ENCODE measurements at places on chromosomes 7 and 10.

DNA sequence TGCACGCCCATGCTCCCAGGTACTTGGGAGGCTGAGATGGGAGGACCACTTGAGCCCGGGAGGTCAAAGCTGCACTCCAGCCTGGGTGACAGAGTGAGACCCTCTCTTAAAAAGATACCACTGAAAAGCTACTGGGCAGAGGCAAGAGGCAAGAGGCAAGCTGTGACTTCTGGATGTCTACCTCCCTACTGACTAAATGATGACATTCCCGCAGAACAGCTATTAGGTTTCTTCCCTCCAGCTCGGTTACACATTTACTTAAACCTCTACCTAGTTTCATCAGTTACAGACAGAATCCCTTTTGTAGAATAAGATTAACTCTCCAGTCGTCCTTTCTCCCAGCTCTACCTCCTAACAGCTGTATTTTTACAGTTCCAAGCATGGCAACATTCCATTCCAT lies 21.2 kb downstream of the RHEB start:
- DNase-seq = no peak

DNA sequence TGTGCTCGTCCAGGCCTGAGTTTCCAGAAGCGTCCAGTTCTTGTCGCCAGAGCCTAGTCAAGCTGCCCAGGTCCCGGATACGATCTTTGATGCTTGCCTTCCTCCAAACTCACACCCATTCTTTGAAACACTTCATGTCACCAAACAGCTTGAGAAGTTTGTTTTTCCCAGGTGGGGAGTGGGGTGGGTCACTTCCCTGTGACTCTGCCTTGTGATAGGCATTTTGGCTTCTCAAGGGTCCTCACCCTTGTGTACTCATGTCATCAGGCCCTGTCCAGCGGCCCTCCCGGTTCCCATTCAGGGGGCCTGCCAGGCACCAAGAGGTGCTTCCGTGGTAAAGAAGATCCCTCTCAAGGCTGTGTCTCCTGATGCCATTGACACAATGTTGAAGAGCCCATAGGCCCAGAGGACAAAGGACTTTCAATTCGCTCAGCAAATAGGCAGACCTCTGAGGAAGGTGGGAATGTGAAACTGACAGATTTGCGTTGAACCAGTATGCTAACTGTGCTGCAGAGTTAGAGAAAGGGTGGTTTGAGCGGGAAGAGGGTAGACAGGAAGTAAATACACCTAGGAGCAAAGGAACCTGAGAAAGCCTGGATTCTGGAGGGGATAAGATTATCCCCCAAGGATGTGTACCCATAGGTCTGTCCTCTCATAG lies 24.7 kb upstream of the SFTPA1 start:
- DNase-seq = no peak

DNA sequence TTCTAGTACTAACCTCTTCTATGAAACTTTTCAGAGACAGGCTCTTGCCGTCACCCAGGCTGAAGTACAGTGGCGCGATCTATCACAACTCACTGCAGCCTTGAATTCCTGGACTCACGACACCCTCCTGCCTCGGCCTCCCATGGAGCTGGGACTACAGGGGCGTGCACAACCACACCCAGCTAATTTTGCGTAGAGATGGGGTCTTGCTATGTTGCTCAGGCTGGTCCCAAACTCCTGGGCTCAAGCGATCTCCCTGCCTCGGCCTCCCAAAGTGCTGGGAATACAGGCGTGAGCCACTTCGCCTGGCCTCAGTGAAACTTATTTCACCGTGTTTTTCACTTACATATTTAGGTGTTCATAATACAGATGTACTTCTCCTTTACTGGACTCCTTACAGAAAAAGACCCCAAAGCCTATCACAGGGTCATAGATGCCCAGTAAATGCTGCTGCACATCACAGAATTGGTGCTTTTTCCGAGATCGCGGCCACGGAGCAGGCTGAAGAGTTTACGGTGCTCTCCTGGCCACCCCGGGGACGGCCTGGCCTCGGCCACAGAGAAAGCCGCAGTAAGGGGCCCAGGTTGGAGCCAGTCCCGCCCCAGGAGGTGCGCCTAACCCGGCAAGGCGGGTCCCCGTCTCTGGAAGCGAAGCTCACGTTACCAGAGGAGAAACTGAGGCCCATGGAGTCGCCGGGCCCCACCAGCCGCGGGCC lies 595 bp downstream of the TBL2 start:
- no peak for DNase-seq

GRCh38 chr10:29681676-29682448 lies 47.1 kb upstream of the SVIL start:
- no peak for DNase-seq

GRCh38 chr7:16021851-16022250 lies 335.4 kb upstream of the MEOX2 start:
- DNase-seq = no peak

- DNase-seq = peak; percentile 73
Measured at GRCh38 chr10:91694170-91694794, 61.4 kb upstream of the PPP1R3C start.

- DNase-seq = no peak
Measured at GRCh38 chr7:128814499-128814898, 15.7 kb upstream of the FLNC start.

DNA sequence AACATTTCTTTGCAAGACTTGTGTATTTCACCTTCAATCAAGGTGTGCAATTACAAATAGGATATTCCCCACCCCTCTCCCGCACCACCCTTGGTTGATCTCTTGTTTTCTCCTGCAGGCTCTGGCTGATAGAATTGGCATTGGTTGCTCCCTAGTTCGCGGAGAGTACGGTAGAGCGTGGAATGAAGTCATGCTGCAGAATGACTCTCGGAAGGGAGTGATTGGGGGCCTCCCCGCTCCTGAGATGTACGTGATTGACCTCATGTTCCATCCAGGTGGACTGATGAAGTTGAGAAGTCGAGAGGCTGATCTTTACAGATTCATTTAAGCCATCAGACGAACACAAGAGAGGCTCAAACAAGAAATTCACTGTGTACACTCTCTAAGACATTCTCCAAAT lies 58.2 kb upstream of the MSRB2 start:
- DNase-seq = no peak

- DNase-seq = no peak
Measured at GRCh38 chr7:129665013-129665401, 53.5 kb downstream of the NRF1 start.

GRCh38 chr10:78436706-78437406 lies 403.2 kb downstream of the RPS24 start:
- no peak for DNase-seq

GRCh38 chr10:48406204-48406603 lies 99.7 kb downstream of the MAPK8 start:
- no peak for DNase-seq

All from LNCaP clone FGC (cell line).